T-helper 9 cell (primary cell): ENCODE measurements at places on chromosomes 4 and X.

GRCh38 chrX:133332737-133333136 lies 82.6 kb downstream of the GPC4 start:
- DNase-seq: no peak

DNA sequence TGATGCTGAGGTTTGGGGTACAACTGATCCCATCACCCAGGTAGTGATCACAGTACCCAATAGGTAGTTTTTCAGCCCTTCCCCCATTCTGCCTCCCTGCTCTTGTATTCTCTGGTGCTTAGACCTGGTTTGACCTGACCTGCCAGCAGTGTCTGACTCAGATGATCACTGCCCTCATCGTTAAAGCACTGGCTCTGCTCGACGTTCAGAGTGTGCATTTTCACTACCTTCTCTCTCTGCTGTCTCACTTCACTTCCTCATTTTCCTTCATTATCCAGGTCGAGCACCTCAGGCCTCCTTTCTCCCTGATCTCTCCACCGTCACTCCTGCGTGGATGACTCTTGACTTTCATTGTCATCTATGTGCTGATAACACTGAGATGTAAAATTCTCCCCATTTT lies 83.6 kb downstream of the PARM1 start:
- no peak for DNase-seq

DNA sequence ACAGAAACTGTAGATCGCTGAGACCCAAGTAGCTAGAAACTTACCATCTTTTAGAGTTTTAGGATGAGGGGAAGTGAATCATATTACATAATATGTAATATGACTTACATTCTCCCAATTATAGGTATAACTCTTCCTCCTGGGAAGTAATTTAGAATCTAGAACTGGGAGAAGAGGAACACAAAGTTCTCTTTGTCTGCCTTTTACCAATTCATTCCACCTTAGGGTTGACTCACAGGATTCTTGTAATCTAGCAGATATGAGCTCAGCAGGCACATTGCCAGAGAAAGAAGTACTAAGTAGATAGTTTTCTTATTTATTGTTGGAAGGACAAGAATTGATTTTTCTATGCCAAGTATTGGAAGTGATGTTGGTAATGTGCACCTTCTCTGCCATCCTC lies 58.0 kb upstream of the CCSER1 start:
- DNase-seq: no peak

- no peak for DNase-seq
Measured at GRCh38 chr4:52961666-52962412, 99.7 kb downstream of the RASL11B start.

- DNase-seq: no peak
Measured at GRCh38 chr4:24181005-24181404, 291.2 kb upstream of the PPARGC1A start.
